Stimulated activated effector memory CD8-positive, alpha-beta T cell treated with anti-CD3 and anti-CD28 coated beads, Interleukin-12 subunit alpha, Interleukin-12 subunit beta, amount 100 ng/mL, for 72 hours (primary cell): ENCODE measurements at places on chromosomes 7 and 10.

- no peak for DNase-seq
Measured at GRCh38 chr10:7417103-7417623, 6.3 kb upstream of the SFMBT2 start.

- no peak for DNase-seq
Measured at GRCh38 chr7:47914717-47915615, 33.3 kb downstream of the PKD1L1 start.

DNA sequence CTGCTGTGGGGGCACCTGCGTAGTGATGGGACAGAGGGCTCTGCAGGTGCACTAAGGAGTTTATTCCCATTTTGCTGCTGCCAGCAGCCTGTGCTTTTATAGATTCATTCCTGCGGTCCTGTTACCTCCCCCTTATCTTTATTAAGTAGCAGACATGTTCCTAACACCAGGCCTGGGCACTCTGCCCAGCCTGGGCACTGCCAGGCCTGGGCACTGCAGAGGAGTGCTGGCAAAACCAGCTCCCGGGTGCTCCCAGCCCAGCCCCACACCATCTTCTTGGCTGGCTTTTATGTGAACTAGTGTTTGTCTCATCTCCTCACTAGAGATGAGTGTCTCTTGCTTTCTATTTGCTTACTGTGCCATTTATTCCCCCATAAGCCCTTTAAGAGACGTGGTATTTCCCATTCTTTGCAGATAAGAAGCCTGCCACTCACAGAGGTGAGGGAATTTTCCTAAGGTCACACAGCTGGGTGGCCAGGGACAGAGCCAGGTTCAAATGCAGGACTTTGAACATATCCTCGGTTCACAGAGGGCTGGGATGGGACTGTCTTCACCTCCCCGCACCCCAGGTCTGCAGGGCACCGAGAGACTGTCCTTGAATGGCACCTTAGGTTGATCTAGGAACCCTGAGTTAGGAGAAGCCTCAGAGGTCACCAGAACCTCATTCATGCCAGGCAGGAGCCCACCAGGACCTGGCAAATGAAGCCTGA is 14.6 kb upstream of the DRGX start:
- no peak for DNase-seq

DNA sequence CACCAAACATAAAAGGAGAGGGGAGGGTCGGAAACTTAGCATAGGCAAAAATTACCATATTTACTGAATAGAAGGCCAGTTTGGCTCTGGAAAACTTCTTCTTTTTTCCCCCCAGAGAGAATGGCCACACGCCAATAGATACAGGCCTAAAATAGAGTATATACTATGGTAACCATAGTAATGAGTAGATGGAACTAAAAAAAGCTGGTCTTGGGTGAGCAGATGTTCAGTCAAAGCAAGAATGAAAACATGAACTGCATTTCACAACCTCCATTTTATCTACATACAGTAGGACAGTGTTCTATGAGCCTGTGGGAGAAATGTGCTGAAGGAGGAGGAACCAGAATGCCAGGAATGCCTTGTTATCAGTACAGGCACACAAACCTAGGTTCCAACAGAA is 141.7 kb upstream of the SEMA3A start:
- no peak for DNase-seq

- no peak for DNase-seq
Measured at GRCh38 chr7:47548546-47548945, 33.4 kb downstream of the TNS3 start.

- no peak for DNase-seq
Measured at GRCh38 chr7:78716876-78717275, 736.6 kb downstream of the MAGI2 start.

GRCh38 chr10:10498781-10499180 is 518.9 kb upstream of the CELF2 start:
- DNase-seq: no peak

DNA sequence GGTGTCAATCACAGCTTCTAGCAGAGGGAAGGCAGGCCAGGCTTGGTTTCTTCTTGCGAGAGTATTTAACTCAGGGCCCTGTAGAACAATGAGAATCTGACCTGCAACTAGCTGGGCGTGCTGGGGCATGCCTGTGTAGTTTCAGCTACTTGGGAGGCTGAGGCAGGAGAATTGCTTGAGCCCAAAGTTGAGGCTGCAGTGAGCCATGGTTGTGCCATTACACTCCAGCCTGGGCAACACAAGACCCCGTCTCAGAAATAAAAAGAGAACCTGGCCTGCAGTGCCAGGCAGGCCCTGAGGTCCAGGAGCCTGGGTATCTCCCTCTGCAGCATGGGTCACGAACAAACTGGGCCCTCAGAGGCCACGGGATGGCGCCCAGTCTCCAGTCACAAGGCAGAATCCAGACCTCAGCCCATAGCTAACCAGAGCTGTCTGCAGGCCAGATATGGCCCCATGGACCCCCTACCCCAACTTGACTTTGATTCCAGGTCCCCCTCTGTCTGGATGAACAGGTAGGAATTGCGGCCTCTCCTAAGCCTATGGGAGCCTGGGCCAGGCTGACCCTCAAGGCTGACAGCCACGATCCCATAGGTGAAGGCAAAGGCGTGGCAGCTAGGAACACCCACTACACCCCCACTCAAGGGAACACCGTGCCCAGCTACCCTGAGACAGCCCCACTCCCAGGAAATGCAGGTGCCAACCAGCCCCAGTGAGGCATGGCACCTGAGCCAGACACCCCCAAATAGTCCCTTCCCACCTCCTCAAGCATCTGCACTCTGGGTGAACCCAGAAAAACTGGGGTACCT is 102.7 kb upstream of the TNRC18 start:
- no peak for DNase-seq

DNA sequence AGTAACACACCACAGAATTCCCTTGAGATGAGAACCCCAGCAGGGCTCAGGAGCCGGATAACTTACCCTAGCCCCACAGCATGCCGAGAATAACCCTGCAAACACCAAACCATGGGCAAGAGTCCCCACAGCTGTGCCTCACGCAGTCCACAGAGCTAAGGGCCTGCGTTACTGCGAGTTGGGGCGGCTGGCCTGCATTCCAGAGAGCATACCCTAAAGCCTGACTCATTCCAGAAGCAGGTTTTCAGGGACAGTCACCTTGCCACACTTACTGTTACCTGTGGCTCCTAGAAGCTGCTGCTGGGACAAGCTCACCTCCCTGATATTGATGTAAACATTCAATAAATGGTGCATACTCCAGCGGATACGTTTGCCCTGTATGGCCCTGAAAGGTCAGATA is 18.6 kb downstream of the FGFR2 start:
- DNase-seq: no peak

- no peak for DNase-seq
Measured at GRCh38 chr7:1940863-1941262, 270.8 kb downstream of the ELFN1 start.

GRCh38 chr7:55050281-55050680 is 31.5 kb downstream of the EGFR start:
- no peak for DNase-seq

- no peak for DNase-seq
Measured at GRCh38 chr10:4001811-4002210, 216.8 kb upstream of the KLF6 start.

GRCh38 chr10:125006921-125007426 is 65.1 kb downstream of the ZRANB1 start:
- DNase-seq: no peak

- no peak for DNase-seq
Measured at GRCh38 chr10:17406036-17406834, 48.2 kb downstream of the ST8SIA6 start.

GRCh38 chr10:130550952-130551674 is 414.9 kb downstream of the GLRX3 start:
- DNase-seq: peak; percentile 22

GRCh38 chr7:157484411-157485081 is 147.7 kb downstream of the DNAJB6 start:
- DNase-seq: no peak

- DNase-seq: no peak
Measured at GRCh38 chr7:100066953-100067352, 14.6 kb downstream of the ZNF3 start.

GRCh38 chr10:124696446-124697392 is 47.5 kb downstream of the FAM53B start:
- no peak for DNase-seq

DNA sequence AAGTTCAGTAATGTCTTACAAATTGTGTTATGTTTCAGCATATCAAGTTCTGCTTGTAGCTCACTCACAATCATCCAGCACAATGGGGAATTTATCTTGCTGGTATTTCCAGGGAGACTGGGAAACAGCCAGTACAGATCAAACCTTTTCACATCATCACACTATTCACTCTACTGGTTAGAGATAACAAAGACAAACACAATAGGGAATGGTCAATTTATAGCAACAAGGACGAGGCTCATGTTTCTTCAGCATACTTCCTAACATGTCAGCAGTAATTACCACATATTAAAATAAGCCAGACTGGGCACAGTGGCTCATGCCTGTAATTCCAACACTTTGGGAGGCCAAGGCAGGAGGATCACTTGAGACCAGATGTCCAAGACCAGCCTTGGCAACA is 38.3 kb downstream of the TOMM7 start:
- no peak for DNase-seq

DNA sequence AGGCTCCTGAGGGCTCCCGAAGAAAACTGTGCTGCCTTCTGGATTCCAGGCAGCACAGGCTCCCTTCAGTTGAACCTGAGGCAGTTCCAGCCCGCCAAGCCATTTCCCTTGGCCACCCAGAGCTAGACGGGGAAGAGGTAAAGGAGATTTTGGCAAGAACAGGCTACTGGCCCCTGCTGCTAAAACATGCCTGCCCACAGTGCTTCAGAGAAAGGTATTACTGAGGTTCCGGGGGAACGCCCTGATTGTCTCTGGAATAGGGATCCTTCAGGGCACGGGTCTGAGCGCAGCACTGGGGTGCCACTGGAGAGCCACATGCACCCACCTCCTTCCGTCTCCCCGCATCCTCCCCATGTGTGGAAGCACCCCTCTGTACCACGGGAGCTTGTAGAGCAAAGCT is 247.4 kb downstream of the BAMBI start:
- no peak for DNase-seq
